Activated T-helper 1 cell treated with Interleukin-2 at 50 U/mL for 16 hours (primary cell): ENCODE measurements at places on chromosomes 16 and 17.

- no peak for DNase-seq
These were observed 2.7 kb upstream of the FOXN1 start for GRCh38 chr17:28503420-28503819.

- no peak for DNase-seq
These were observed 54.2 kb upstream of the TRAP1 start for GRCh38 chr16:3771513-3771912.

DNA sequence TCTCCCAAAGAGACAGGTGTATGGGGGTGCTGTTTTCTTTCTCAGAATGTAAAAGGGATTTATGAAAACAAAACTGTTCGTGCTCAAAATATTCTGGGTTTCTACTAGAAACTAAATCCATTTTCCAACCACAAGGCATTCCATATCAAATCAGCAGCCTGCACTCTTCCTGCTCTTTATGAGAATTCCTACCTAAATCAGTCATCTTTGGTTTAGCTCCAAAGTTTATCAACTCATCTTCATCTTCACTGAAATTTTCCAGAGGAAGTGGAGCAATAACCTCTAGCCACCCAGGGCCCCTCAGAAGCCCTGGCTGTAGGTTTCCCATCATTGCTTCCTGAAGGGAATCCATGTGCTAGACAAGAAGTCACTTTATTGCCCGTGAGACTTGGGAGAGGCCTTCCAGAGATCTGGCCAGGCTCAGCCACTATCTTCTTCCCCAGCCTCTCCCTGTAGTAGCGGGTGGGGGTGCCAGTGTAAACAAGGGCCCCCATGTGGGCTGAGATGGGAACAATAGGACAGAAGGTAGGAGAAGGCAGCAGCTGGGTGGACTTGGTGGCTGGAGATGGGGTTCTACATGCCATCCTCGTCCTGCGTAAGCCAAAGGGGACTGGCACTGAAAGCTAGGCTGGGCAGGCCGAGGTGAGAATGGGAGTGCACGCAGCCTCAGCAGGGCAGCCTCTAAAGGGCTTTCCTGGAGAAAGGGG lies 22.0 kb upstream of the ALDH3A1 start:
- no peak for DNase-seq

DNA sequence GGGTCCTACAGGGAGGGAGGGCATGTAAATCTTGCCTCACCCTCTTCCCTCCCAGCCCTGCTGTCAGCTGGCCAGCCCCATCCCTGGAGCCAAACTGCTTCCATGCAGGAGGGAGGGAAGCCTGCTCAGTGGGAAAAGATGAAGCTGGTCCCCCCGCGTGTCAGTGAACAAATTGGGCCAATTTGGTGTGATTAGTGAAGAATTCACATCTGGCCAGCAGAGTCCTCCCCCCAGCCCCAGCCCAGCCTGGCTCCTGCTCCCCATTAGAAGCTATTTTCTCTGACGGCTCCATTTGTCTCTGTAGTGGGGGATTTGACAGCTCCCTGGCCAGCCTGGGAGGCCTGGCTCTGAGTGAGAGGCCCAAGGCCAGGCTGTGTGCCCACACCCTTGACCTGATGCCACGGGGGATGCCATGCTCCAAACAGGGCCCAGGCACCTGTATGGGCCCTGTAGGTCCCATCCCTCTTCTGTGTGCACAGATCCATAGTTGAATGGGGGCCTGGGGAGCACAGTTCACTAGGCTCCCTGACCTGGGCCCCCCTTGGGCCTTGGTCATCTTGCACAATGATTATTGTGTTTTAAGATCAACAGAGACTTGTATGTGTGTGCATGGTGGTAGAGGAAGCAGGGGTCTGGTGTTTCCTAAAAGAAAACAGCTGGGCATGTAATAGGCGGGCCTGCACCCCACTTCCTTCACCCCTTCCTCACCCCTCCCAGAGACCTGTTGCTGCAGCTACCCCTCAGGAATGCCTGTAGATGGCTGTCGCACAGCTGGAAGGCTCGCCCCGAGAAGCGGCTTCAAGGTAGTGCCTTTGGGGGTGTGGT lies 50.7 kb upstream of the TAC4 start:
- no peak for DNase-seq

DNA sequence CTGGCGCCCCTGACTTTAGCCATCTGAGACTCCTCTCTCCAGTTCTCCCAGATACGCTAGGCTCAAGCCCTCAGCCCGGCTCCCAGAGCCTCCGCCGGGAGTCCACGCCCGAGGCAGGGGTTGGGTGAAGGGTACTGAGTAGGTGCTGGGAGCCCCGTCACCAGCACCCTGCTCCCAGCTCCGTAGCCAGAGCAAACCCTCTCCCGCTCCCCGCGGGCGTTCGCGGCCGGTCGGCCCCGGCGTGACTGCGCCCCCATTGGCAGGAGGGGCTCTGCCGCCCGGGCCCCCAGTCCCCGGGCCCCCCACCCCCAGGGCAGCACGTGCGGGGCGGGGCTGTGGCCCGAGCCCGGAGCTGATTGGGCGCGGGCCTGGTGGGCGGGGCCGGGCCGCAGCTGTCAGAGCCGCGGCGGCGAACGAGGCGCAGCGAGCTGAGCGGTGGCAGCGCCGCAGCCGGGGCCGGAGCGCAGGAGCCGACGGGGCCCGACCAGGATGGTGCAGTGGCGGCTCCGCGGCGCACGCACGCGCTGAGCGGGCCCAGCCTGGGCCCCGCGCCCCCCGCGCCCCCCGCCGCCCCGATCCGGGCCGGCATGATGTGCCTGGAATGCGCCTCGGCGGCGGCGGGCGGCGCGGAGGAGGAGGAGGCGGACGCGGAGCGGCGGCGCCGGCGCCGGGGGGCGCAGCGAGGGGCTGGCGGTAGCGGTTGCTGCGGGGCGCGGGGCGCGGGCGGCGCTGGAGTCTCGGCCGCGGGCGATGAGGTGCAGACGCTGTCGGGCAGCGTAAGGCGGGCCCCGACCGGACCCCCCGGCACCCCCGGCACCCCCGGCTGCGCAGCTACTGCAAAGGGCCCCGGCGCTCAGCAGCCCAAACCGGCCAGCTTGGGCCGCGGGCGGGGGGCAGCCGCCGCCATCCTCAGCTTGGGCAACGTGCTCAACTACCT lies at the start of gene SPNS2:
SPNS2 (plus strand) TSS at position 421 of the 937 bp plus-strand sequence; CDS start at position 588, 167 bp downstream.
- DNase-seq: peak; percentile 46

GRCh38 chr17:81961087-81961511 lies at the start of gene NOTUM:
TSS of gene NOTUM (minus strand) at chr17:81961187. CDS start at chr17:81960909, 278 bp downstream.
- no peak for DNase-seq

DNA sequence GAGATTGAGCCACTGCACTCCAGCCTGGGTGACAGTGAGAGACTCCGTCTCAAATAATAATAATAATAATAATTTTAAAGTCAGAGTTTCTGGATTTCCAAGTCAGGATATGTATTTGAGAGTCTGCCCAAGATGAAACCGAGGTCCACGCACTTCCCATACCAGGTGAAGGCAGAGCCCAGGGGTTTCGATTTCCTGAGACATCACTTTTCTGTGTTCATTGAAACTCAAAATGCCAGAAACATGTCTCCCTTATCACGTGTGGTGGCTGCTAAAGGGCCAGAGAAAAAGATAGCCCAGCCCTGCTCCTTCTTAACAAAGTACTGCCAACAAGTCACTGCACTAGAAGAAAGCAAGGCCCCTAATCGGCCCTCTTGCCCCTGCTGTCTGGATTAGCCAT lies 9.8 kb upstream of the RNF157 start:
- DNase-seq: no peak

GRCh38 chr17:43881181-43881580 lies 26.2 kb downstream of the MPP2 start:
- no peak for DNase-seq

- no peak for DNase-seq
These were observed 15.7 kb upstream of the MLKL start for GRCh38 chr16:74716355-74716754.

DNA sequence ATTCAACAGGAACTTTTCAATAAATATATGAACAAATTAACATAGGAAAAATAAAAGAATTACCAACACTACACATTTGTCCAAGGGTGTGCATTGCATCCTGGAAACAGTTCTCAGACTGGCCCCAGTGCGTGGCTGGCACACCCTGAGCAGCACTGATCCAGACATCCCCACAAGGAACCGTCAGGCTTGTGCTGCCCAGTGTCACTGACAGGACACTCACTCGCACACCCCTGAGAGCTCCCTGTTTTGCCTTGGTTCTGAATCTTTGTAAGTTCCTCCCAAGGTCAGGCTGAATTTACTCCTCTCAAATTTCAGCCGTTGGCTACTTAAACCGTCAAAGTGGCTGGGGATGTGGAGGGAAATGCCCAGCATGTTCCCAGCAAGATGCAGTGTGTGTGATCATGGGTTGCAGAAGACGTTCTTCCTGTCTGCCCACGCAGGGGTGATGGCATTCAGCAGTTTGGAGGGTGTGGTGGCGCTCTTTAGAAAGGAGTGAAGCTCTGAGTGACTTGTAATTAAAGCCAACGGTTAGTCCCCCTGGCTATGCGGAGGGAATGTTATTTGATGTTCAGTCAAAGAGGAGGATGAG lies 1.7 kb downstream of the MT2A start:
- peak; percentile 29 for DNase-seq

GRCh38 chr16:49993579-49993978 lies 31.4 kb upstream of the CNEP1R1 start:
- DNase-seq: no peak

GRCh38 chr17:66677201-66677981 lies 157.5 kb upstream of the CACNG5 start:
- DNase-seq: no peak

DNA sequence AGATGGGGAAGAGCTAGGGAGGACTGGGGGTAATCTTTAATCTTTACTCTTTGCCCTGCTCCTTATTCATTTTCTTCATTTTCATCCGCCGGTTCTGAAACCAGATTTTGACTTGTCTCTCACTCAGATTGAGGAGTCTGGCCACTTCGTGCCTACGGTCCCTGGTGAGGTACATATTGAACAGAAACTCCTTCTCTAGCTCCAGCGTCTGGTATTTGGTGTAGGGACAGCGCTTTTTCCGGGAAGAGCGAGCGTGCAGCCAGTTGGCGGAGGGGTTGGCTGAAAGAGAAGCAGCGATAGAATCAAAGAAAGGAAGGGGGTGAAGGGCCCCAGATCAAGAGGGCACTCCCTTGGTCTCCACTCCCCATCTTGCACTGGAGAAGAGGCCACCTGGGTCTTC lies 3.3 kb downstream of the HOXB9 start:
- no peak for DNase-seq

GRCh38 chr17:38441429-38442061 lies 13.3 kb downstream of the ARHGAP23 start:
- no peak for DNase-seq

DNA sequence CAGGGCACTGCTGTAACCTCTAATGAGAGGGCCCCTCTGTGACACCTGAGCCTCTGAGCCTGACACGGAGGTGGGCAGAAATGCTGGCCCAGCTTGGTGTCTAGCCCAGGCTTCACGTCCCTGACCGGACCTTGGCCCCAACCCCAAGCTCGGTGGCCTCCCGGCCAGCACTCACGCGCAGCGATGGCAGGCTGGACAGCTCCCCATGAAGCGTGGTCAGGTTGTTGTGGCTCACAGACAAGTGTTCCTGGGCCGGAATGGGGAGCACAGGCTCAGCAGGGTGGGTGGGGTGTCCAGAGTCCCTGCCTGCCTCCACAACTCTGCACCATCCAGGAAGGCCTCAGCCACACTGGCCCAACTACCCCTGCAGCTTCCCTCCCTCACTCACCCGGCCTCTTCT lies 2.2 kb downstream of the FLII start:
- DNase-seq: no peak

DNA sequence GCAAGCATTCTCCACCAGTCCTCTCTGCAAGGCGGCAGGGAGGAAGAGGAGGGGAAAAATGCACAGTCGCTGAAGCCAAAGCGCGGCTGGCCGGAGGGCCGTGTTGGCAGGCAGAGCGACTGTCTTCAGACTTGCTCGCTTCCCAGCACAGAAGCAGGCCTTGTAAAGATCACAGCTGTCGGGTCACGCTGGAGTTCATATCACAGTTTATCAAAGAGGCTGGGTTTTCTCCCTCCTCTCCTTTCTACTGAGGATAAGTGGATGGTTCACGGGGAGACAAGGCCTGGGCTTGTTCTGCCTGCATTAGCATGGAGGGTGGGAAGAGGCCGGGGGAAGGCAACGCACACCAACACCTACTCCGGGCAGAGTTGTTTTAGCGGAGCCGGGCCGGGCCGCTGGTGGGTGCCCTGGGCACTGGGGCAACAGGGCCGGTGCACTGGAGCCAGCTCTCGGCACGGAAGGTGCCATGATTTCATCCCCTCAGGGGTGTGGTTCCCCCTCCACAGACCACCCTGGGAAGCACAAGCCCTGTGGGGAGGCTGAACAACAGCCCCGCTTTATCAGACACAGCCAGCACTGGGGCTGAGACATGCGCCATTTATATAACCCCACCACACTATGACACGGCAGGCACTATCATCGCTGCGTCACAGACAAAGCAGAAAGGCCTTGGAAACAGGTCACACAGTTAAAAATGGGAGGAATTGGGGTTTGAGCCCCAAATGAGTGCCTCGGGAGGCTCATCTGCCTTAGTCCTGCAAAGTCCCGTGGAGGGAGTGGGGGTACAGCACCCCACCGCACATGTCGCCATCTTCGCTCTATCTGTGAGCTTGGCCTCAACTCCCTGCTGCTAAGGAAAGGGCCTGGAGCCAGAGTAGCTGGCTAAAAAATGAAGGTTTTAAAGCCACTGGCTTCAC lies 40.3 kb upstream of the MTSS2 start:
- DNase-seq: no peak

DNA sequence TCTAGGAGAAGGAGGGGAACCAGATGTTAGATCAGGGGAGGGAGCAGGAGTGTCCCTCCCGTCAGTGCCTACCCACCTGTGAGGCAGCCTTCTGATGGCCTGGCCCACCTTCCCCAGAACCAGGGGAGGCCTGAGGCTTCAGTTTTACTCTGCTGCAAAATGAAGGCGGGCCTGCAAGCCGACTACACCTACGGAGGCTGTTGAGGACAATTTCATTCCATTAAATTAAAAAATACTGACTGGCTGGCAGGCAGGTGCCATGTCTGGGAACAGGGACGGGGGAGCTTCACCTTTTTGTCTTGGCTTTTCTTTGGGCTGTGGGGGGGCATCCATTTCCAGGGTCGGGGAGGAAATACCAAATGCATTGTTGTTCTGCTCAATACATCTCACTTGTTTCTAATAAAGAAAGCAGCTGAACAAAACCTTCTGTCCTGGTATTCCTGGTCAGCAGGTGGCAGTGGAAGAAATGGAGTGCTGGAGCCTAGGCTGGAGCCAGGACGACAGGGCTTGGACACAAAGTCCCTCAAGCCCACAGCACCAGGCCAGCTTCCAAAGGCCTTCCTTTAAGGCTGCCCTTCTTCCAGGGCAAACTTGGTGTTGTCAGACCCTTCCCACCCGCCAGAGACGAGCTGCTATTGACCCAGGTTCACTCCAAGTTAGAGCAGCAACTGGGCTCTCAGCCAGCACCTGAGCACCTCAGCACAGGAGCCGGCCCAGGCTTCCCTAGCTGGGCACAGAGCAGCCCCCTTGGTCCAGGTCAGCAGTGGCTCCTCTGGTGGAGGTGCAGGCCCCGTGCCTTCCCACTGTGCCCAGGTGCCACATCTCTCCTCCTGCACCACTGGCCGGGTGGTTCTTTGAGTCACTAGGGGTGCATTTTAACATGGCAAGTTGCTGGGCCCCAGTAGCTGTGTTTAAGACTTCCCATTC lies 23.5 kb downstream of the PLCD3 start:
- DNase-seq: no peak
